Chondrocyte (in vitro differentiated cells): ENCODE measurements at places on chromosomes 6 and 20.
A peak's percentile ranks its signal among the peaks of the same experiment; 100 is the strongest.

GRCh38 chr20:35006531-35006971, 50.9 kb downstream of the MYH7B start:
- H3K4me1 ChIP-seq, result no peaks in the 10 kb centered on the region
- no peak overlapping the region for H3K4me3 ChIP-seq
- no peaks in the 10 kb centered on the region for H3K27me3 ChIP-seq
- peaks cover 67% of the 10 kb centered on the region for H3K36me3 ChIP-seq
- peak; percentile 41 for DNase-seq

DNA sequence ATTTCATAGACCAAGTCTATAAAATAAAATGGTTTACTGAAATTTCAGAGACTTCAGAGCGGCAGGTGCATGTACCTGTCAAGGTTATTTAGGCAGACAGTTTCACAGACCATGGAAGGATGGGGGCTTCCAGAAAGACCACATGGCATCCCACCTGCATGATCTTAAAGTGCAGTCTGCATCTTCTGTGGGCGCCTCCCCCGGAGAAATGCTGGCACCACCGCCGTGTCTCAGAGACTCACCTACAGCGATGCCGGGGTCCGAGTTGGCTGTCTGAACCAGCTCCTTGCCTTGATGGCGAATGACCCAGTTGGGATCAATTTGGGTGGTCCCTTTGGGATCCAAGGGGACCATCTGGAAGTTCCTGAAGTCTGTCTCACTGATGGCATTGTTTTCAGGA, 30.6 kb downstream of the THBS2 start:
- H3K27me3 ChIP-seq, result no peaks in the 10 kb centered on the region
- no peak overlapping the region for H3K4me3 ChIP-seq
- H3K36me3 ChIP-seq, result peaks cover 88% of the 10 kb centered on the region
- DNase-seq, result no peak
- peaks cover 18% of the 10 kb centered on the region for H3K4me1 ChIP-seq
- no peak overlapping the region for H3K27ac ChIP-seq

DNA sequence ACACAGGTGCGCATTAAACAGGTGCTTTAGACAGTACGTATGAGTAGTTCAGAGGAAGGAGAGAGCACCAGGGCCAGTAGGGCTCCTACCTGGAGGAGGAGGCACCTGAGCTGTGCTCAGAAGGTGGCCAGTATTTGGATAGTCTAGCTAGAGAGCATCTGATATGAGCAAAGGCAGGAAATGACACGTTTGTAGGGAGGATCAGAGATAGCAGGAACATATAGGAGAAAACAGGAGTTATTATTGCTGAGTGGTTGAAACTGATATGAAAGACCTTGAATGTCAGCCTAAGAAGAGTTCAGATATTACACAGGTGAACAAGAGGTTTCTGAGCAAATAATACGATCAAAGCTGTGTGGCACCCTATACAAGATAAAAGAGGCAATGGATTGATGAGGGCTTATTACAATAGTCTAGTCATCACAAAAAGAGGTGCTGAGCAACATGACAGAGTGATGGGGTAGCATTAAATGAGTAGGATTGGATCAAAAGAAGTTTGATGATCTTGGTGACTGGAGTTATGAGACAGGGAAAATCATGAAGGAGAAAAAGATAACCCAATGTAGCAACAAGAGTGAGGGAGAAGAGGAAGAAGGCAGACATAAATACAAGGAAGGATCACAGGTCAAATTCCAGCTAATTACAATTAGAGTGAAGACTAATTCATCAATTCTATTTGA, 69.8 kb upstream of the HIVEP1 start:
- H3K4me3 ChIP-seq, result no peak overlapping the region
- peaks cover 5% of the 10 kb centered on the region for H3K4me1 ChIP-seq
- no peaks in the 10 kb centered on the region for H3K27me3 ChIP-seq

GRCh38 chr20:3163099-3164042, 3.7 kb upstream of the FASTKD5 start:
- H3K36me3 ChIP-seq, result no peaks in the 10 kb centered on the region
- no peak overlapping the region for H3K4me3 ChIP-seq
- H3K27ac ChIP-seq, result no peak overlapping the region
- H3K27me3 ChIP-seq, result no peaks in the 10 kb centered on the region
- no peak for DNase-seq

DNA sequence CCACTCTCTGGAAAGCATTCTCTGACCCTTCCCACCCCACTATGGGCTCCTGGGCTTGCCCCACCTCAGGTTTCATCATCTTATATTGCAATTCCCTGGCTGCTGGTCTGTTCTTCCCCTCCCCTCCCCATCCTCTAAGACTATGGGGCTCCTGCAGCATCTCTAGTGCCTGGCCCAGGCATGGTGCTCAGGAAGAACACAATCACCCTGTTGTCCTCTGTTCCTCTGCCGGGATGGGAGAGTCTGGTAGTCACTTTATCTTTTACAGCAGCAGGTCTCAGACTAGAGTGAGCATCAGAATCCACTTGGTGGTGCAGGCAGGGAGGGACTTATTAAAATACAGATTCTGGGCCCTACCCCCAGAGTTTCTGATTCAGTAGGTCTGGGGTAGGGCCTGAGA, 5.0 kb upstream of the LPIN3 start:
- no peaks in the 10 kb centered on the region for H3K36me3 ChIP-seq
- DNase-seq, result no peak
- H3K4me1 ChIP-seq, result peaks cover 16% of the 10 kb centered on the region
- H3K27ac ChIP-seq, result no peak overlapping the region
- no peak overlapping the region for H3K4me3 ChIP-seq
- no peaks in the 10 kb centered on the region for H3K27me3 ChIP-seq

GRCh38 chr6:8623441-8623840, 188.1 kb upstream of the SLC35B3 start:
- no peaks in the 10 kb centered on the region for H3K27me3 ChIP-seq
- no peak for DNase-seq
- no peak overlapping the region for H3K27ac ChIP-seq
- no peak overlapping the region for H3K4me3 ChIP-seq

GRCh38 chr20:60036746-60037499, 78.7 kb downstream of the CDH26 start:
- peaks cover 33% of the 10 kb centered on the region for H3K4me1 ChIP-seq
- DNase-seq, result no peak
- peaks cover 1% of the 10 kb centered on the region for H3K36me3 ChIP-seq
- no peak overlapping the region for H3K4me3 ChIP-seq
- no peaks in the 10 kb centered on the region for H3K27me3 ChIP-seq

GRCh38 chr20:17776551-17776950, 76.8 kb downstream of the BANF2 start:
- no peak overlapping the region for H3K4me3 ChIP-seq
- no peaks in the 10 kb centered on the region for H3K36me3 ChIP-seq
- no peak for DNase-seq
- H3K4me1 ChIP-seq, result peaks cover 28% of the 10 kb centered on the region
- no peak overlapping the region for H3K27ac ChIP-seq

- H3K27ac ChIP-seq, result no peak overlapping the region
- peaks cover 23% of the 10 kb centered on the region for H3K27me3 ChIP-seq
- H3K4me3 ChIP-seq, result no peak overlapping the region
Observed at GRCh38 chr20:45578231-45578630, 853 bp downstream of the WFDC8 start.

GRCh38 chr6:24799541-24799915, 811 bp upstream of the ARMH2 start:
- no peak overlapping the region for H3K27ac ChIP-seq
- no peaks in the 10 kb centered on the region for H3K36me3 ChIP-seq
- H3K27me3 ChIP-seq, result no peaks in the 10 kb centered on the region

DNA sequence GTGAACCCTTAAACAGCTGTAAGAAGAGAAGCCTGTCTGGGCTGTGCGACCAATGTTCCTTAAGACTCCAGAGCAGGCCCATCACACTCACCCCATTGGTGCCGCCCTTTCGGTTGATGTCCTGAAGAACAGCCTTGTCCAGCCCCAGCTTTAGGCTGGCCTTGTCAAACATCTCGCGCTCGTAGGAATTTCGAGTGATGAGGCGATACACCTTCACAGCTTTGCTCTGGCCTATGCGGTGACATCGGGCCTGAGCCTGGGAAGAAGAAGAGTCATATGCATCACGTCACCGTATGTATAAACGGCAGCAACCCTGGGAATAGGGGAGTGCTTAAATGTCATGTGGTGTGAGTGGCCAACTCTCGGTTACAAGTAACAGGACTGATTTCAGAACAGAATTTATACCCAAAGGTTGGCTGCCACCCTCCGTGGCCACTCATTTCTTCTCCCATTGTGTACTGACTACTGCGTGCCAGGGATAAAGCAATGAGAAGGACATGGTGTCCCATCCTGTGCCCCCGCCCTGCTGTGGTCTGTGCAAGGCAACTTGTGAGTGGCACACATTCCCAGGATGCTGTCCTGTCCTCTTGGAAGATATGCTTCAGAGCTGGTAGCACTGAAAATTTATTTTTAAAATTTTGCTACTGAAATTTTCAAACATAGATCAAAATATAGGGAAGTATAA, 90.7 kb upstream of the EMILIN3 start:
- H3K27me3 ChIP-seq, result no peaks in the 10 kb centered on the region
- H3K4me3 ChIP-seq, result no peak overlapping the region

- H3K36me3 ChIP-seq, result peaks cover 6% of the 10 kb centered on the region
- H3K4me1 ChIP-seq, result peaks cover 15% of the 10 kb centered on the region
- no peaks in the 10 kb centered on the region for H3K27me3 ChIP-seq
- peak overlapping the region; percentile 24 for H3K4me3 ChIP-seq
Observed at GRCh38 chr6:161359618-161359945, 85.7 kb upstream of the AGPAT4 start.

- peaks cover 5% of the 10 kb centered on the region for H3K4me1 ChIP-seq
- H3K27ac ChIP-seq, result no peak overlapping the region
- no peak overlapping the region for H3K4me3 ChIP-seq
- DNase-seq, result no peak
- no peaks in the 10 kb centered on the region for H3K36me3 ChIP-seq
Observed at GRCh38 chr6:1553562-1554083, 56.1 kb upstream of the FOXC1 start.

GRCh38 chr20:48619126-48620101, 208.4 kb downstream of the PREX1 start:
- H3K27me3 ChIP-seq, result no peaks in the 10 kb centered on the region
- peak overlapping the region; percentile 32 for H3K27ac ChIP-seq
- no peak overlapping the region for H3K4me3 ChIP-seq
- H3K4me1 ChIP-seq, result peaks cover 32% of the 10 kb centered on the region

GRCh38 chr6:10613723-10614122, 80.7 kb downstream of the C6orf52 start:
- H3K27ac ChIP-seq, result no peak overlapping the region
- H3K4me1 ChIP-seq, result peaks cover 30% of the 10 kb centered on the region
- H3K27me3 ChIP-seq, result peaks cover 15% of the 10 kb centered on the region
- H3K4me3 ChIP-seq, result no peak overlapping the region

DNA sequence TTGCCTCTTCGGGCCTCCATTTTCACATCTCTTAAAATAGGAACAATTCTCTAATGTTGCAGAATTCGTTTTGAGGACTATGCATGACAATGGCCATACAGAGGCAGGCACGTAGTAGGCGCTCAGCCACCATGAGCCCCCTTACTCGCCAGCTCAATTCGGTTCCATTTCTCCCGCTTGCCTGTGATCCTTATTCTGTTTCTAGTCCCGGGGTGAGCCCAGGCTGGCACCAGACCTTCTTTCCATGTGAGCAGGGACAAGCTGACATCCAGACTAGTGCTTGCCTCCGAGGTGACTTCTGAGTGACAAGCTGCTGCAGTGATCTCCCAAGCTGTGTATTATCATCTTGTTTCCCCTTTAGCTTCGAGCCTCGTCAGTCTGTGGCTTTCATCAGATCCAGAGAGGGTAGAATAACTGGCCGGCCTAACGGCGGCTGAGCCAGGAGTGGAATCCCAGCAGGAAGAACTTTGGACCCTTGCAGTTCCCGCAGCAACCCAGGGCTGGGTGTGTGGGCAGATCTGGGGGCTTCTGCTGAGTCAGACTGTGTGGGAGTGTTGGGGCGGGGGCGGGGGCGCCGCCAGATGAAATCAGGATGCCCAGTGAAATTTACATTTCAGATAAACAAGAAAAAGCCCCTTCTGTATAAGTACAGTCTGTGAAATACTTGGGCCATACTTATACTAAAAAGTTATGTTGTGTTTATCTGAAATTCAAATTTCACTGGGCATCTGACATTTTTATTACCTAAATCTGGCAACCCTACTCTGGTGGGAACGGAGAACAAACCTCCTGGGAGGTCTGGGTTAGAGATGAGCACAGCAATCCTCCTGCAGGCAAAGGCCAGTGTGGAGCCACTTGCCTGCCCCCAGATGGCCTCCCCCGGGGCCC, 10.9 kb downstream of the BANF2 start:
- H3K4me3 ChIP-seq, result no peak overlapping the region
- no peaks in the 10 kb centered on the region for H3K27me3 ChIP-seq
- H3K4me1 ChIP-seq, result peaks cover 28% of the 10 kb centered on the region
- no peaks in the 10 kb centered on the region for H3K36me3 ChIP-seq
- H3K27ac ChIP-seq, result peak overlapping the region; percentile 46

GRCh38 chr6:135054226-135054568, 425 bp downstream of the HBS1L start:
- no peaks in the 10 kb centered on the region for H3K36me3 ChIP-seq
- H3K27ac ChIP-seq, result peak overlapping the region; percentile 98
- H3K4me1 ChIP-seq, result peaks cover 33% of the 10 kb centered on the region
- no peak for DNase-seq
- H3K4me3 ChIP-seq, result peak overlapping the region; percentile 95

DNA sequence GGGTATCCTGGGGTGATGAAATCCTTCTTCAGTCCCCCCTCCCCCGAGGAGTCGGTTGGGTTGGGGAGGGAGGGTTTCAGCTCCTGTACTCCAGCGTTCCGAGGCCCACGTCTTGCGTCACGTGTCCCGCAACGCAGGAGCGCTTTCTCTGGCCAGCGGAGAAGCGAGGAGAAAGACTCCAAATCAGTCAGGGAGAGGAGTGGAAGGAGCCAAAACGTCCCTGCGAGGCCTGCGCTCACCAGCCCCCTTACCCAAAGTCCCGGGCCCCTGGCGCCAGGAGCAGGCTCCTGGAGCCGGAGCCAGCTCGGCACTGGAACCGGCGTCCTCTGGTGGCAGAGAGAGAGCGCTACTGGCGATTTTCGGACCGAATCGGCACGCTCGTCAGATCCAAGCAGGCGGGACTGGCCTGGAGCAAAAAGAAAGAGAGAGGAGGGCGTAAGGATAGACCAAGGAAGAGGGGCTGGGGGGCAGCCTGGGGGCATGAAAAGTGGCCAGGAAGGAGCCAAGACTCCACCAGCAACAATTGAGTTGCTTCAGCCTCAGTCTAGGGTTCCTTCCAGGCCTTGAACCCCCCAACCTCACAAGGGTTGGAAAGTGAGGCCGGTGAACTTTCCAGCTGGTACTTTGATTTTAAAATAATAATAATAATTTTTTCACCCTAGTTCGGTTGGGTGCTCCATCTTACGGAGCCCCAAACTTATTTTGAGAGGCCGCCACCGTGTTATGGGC, at the start of gene GNAS:
Gene GNAS (plus strand): TSS at position 174 of the 729 bp plus-strand sequence.
- DNase-seq, result no peak
- H3K27ac ChIP-seq, result no peak within 1 kb of the TSS
- peaks cover 1% of the 10 kb centered on the region for H3K36me3 ChIP-seq
- peak within 1 kb of the TSS; percentile 85 for H3K4me3 ChIP-seq
- H3K27me3 ChIP-seq, result peaks cover 34% of the 10 kb centered on the region

- H3K36me3 ChIP-seq, result peaks cover 4% of the 10 kb centered on the region
- no peak overlapping the region for H3K27ac ChIP-seq
- H3K4me3 ChIP-seq, result no peak overlapping the region
- H3K4me1 ChIP-seq, result peaks cover 44% of the 10 kb centered on the region
- H3K27me3 ChIP-seq, result no peaks in the 10 kb centered on the region
Observed at GRCh38 chr20:57397693-57398108, 6.5 kb downstream of the RBM38 start.
